Thymus (tissue), 14 donors: ENCODE measurements at places on chromosomes 11 and 22. TPM values are rescaled to one million over a fixed set of nuclear protein-coding genes. Genes with fewer than 3 reads are reported as not detected.
A peak's percentile ranks its signal among the peaks of the same experiment; 100 is the strongest.

Gene HEPHL1
- total RNA-seq: 0.14 TPM

GRCh38 chr11:10158461-10158860, 135.6 kb downstream of the SBF2 start:
- no peak for DNase-seq

DNA sequence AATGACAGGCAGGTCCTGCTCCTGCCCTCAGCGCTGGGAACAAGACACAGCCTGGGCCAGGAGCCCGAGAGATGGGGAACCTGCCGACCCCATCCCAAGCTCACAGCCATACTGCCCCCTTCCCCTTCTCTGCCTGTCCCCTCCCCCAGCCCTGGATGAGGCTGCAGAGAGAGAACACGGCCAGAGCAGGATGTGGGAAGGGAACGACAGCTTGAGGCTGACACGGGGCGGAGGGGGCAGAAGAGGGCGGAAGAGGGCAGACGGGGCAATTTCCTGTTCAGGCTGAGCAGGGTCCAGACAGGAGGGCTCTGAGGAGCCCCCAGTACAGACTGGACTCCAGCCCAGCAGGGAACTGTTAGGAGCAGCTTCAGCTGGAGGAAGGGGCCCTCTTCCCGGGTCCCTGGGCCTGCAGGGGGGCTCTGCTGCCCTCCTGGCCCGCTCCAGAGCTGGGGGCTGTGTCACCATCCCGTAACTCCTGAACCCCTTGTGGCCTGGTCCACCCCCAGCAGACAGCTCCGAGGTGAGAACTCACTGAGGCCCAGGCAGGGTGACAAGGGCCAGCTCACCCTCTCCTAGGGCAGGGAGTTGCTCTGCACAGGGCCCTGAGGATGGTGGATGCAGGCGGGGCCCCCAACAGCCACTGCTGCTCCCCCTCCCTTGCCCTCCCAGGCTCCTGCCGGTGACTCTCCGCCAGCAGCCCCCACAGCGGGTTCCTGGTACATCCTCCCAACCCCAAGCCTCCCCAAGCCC, 5.7 kb downstream of the CTSD start:
- DNase-seq: peak; percentile 69

Gene LRRC56
- 0.47 TPM for total RNA-seq

Gene SPTBN2
- 5.5 TPM for total RNA-seq

Gene RTCB
- 114 TPM for total RNA-seq

DNA sequence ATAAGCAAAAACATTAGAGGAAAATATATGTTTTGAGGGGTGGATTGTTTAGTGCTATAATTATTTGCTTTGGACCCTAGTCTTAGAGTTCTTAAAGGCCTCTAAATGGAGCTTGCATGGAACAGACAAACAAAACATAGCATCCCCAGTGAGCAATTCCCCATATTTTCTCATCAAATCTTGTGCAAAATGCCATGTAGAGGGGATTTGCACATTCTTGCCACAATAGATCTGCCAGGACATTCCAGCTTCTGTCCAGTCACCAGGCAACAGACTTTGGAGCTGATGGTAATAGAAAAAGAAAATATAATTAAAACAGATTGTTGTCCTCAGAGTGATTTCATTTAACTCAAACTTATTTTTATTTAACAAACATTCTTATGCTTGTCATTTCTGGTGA, 360.3 kb upstream of the PDGFD start:
- no peak for DNase-seq

Gene OLFML1
- 2.2 TPM for total RNA-seq

Gene RFPL1
- total RNA-seq: 0.05 TPM

Gene IRF7
- 44.5 TPM for total RNA-seq

Gene OR10D3
- total RNA-seq: not detected

Gene OR5AR1
- total RNA-seq: not detected

Gene OR51B2
- not detected for total RNA-seq

GRCh38 chr11:115643549-115644270, 139.5 kb upstream of the CADM1 start:
- DNase-seq: no peak

Gene MRPL21
- total RNA-seq: 101 TPM

Gene GPHA2
- total RNA-seq: 0.47 TPM

Gene CCDC157
- total RNA-seq: 2.1 TPM

DNA sequence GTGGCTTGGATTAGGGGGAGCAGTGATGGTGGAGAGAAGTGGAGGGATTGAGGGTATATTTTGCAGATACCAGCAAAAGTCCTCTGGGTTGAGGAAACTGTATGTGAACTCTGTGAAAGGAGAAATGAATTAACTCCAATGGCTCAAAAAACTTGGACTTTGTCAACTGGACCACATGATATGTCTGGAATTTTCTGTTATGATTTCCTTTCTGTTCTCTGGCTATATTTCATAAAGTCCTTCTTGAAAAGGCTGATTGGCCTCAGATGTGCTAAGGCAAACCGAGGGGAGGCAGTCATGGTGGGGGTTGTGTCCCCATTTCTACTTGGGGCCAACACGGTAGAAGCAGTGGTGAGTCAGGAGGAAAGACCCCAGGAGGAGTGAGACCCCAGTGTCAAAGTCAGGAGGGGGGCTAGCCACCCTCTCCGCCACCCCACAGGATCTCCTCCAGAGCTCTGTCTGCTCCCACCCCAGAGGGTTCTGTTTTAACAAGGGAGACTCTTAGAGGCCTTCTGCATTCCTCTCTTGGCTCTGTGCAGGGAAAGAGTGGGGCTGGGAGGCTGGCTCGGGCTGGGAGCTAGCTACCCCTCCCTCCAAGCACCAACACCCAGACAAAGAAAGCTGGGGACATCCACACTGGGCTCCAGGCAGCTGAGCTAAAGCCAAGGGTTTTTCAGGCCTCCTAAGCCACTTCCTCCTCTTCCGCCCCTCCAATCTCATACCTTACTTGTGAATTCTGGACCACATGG, 13.8 kb downstream of the CHRDL2 start:
- DNase-seq: no peak

- DNase-seq: no peak
These were observed 21.6 kb upstream of the CTSC start for GRCh38 chr11:88359114-88359513.

- no peak for DNase-seq
These were observed 57.0 kb upstream of the CD5 start for GRCh38 chr11:61045271-61045670.

- no peak for DNase-seq
These were observed 19.3 kb upstream of the FXYD2 start for GRCh38 chr11:117843666-117844484.

DNA sequence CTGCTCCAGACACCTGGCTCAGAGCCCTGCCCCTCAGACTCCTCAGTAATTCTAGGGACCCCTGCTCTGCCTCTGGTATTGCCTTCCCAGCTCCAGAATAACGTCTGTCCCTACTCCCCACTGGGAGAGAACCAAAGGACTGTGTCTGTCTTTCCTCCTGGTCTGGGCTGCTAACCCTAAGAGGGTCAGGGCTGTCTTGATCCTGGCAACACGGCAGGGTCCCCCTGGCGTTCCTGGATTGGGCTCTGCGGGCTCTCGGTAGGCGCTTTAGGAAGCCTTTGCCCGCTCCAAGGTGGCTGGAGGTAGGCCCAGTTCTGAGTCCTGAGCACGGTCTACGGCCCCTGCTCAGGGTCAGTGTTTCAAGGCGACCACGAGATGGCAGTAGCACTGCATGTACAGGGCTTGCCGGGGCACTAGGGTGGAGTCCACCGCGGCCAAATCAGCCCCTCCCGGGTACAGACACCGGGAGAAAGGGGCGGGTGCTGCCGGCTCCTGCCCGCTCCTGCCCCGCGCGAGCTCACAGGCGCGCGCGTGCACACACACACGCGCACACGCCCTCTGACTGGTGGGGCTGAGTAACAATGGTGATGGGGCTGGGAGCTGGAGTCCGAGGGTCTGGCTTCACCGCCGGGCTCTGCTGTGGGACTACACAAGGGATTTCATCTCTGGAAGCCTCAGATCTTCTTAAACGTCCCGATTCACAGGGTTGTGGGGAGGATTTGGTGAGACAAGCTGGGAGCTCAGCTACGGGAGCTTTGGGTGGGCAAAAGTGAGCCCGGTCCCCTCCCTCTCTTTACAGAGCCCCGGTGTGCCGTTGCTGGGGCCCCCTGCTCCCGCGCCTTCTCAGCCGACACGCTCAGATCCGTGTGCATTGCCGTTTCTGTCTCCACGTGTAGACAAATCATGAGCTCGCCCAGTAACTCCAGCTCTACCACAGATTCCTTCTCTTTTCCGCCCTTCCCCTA, 30.1 kb upstream of the HMOX1 start:
- peak; percentile 68 for DNase-seq

DNA sequence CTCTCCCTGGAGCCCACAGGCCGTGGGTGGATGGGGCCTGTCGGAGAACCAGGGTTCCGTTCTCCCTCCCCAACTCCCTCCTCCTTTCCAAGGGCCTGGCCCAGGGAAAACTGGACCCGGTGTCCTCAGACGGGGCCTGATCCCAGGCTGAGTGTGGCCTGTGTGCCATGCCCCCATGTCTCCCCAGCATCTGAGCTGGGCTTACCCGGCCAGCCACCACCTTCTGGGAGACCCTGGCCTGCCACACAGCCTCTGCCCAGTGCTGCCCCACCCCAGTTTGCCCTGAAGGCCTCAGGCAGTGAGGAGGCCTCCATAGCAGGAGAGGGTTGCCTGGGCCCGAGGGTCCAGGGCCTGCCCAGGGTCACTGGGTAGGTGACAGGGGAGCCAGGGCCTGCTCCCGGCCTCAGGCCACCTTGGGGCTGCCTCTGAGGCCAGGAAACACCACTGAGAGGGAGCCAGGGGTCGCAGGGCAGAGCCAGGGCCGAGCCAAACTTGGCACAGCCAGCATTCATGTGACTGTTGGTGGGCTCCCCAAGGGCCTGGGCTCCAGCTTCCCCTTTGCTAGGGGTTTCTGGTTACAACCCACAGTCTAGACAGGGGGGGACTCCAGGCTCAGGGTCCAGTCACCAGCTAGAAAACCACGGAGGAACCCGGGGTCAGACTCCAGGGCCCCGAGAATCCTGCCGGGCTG, 590 bp upstream of the IFITM10 start:
- DNase-seq: no peak

Gene PRR33
- total RNA-seq: not detected

Gene ROBO4
- 1.5 TPM for total RNA-seq

Gene MFNG
- total RNA-seq: 56.4 TPM

Gene CAT
- total RNA-seq: 92.4 TPM

Gene FREY1
- 0.52 TPM for total RNA-seq

DNA sequence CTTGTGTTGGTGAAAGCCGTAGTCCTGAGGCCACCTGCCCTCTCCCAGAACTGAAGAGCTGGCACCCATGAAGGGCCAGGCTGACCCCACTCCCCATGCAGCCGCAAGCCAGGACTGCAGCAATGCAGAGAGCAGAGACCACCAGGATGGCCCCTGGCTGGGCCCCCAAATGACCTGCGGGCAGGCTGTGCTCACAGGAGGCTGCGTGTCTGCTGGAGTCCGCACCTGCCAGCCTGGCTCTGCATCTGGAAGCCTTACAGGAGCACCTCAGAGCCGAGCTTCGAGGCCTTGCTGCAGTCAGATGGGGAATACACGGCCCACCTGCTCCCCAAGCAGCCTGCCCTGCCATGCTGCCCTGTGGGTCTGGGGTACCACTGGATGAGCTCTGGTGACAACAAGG, 1336.8 kb downstream of the TBC1D22A start:
- DNase-seq: no peak

Gene C11orf52
- total RNA-seq: 1.3 TPM

Gene MOV10L1
- total RNA-seq: 0.14 TPM

- no peak for DNase-seq
These were observed 29.6 kb downstream of the INSC start for GRCh38 chr11:15144347-15144746.

GRCh38 chr11:68750195-68751003, 921 bp downstream of the TESMIN start:
- DNase-seq: no peak

Gene NRIP3
- total RNA-seq: 1.2 TPM

Gene SLC6A5
- 0.05 TPM for total RNA-seq

Gene NCAM1
- total RNA-seq: 0.47 TPM

- DNase-seq: no peak
These were observed 15.6 kb upstream of the MFRP start for GRCh38 chr11:119361941-119362725.

- no peak for DNase-seq
These were observed 13.5 kb upstream of the SORL1-AS1 start for GRCh38 chr11:121466063-121466794.
